ENCODE measurements at places on chromosomes 7 and 10. TPM values are rescaled to one million over a fixed set of nuclear protein-coding genes. Genes with fewer than 3 reads are reported as not detected.

DNA sequence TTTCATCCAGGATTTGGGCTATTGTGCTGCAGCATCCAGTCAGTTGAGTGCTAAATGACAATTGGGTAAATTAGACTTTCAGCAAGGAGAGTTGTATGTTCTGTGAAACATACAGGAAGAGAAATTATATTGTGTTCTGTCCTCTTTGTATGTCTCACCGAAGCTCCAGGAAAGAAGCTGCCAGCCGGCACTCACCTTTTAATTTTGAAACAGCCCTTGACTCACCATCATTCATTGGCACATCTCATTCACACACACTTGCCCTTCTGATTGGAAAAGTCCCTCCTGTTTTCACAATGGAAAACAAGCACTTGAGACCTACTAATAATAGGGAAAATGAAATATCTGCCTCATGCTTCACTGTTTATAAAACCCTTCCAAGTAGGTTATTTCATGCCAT lies 495.6 kb downstream of the RPS24 start:
- DNase-seq: no peak
- H3K4me3 ChIP-seq: no peak overlapping the region
- H3K36me3 ChIP-seq: no peaks in the 10 kb centered on the region
- no peak overlapping the region for H3K27ac ChIP-seq

The PLEKHS1 gene
- 21.9 TPM for total RNA-seq

The PPP1R3C gene
- total RNA-seq: 17.9 TPM

GRCh38 chr7:148238761-148239325 lies 351.7 kb upstream of the C7orf33 start:
- no peak overlapping the region for H3K4me3 ChIP-seq
- DNase-seq: no peak
- H3K4me1 ChIP-seq: peaks cover 9% of the 10 kb centered on the region
- no peaks in the 10 kb centered on the region for H3K36me3 ChIP-seq
- no peak overlapping the region for H3K27ac ChIP-seq
- H3K27me3 ChIP-seq: no peaks in the 10 kb centered on the region

DNA sequence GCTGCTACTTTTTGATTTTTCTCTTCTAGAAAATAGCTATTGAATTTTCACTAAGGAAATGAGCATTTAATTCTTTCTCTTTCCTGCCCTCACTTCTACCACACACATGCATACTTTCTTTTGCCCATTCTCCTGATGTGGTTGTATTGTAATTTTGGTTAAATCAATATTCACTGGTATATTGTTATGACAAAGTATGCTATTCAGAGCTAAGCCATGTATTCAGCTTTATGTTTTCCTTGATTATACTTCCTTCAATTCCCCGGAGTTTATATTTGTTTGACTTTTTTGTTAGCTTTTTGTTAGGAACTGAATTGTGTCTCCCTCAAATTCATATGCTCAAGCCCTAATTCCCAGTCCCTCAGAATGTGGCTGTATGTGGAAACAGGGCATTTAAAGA lies 24.0 kb downstream of the LRRC72 start:
- no peaks in the 10 kb centered on the region for H3K27me3 ChIP-seq
- no peak for DNase-seq
- H3K4me3 ChIP-seq: no peak overlapping the region
- H3K36me3 ChIP-seq: no peaks in the 10 kb centered on the region
- no peaks in the 10 kb centered on the region for H3K4me1 ChIP-seq

The NUTM2E gene
- total RNA-seq: 0.31 TPM

GRCh38 chr10:17764142-17764541 lies 12.1 kb downstream of the TMEM236 start:
- H3K4me1 ChIP-seq: no peaks in the 10 kb centered on the region
- no peak for DNase-seq
- H3K27me3 ChIP-seq: peaks cover 2% of the 10 kb centered on the region
- no peak overlapping the region for H3K4me3 ChIP-seq
- H3K27ac ChIP-seq: no peak overlapping the region
- no peaks in the 10 kb centered on the region for H3K36me3 ChIP-seq

The ELMO1 gene
- total RNA-seq: 183 TPM

The AGK gene
- 39.1 TPM for total RNA-seq

DNA sequence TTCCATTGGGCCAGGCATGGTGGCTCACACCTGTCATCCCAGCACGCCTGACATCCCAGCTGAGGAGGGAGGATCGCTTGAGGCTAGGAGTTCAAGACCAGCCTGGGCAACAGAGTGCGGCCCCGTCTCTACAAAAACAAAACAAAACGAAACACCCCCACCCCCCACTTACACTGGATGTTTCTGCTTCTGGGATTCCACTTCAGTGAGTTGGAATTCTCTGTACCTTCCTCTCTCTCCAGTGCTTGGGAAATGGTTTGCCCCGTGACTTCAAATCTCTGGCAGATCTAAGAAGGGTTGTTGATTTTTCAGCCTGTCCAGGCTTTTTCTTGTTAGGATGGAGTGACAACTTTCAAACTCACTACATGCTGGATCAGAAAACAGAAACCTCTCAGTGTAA lies 106.9 kb downstream of the ANLN start:
- no peak overlapping the region for H3K27ac ChIP-seq
- no peak overlapping the region for H3K4me3 ChIP-seq

GRCh38 chr10:12556039-12556438 lies 206.7 kb downstream of the CAMK1D start:
- no peak overlapping the region for H3K4me3 ChIP-seq
- H3K27me3 ChIP-seq: no peaks in the 10 kb centered on the region
- DNase-seq: no peak
- no peaks in the 10 kb centered on the region for H3K4me1 ChIP-seq

- H3K27me3 ChIP-seq: no peaks in the 10 kb centered on the region
- DNase-seq: no peak
- no peak overlapping the region for H3K4me3 ChIP-seq
- no peak overlapping the region for H3K27ac ChIP-seq
- no peaks in the 10 kb centered on the region for H3K4me1 ChIP-seq
- H3K36me3 ChIP-seq: no peaks in the 10 kb centered on the region
These were observed 409.4 kb upstream of the FZD8 start for GRCh38 chr10:36051500-36051991.

- peaks cover 2% of the 10 kb centered on the region for H3K36me3 ChIP-seq
- no peaks in the 10 kb centered on the region for H3K27me3 ChIP-seq
- DNase-seq: peak; percentile 80
- H3K4me1 ChIP-seq: peaks cover 37% of the 10 kb centered on the region
These were observed 25.4 kb downstream of the SH3PXD2A start for GRCh38 chr10:103829838-103830465.

DNA sequence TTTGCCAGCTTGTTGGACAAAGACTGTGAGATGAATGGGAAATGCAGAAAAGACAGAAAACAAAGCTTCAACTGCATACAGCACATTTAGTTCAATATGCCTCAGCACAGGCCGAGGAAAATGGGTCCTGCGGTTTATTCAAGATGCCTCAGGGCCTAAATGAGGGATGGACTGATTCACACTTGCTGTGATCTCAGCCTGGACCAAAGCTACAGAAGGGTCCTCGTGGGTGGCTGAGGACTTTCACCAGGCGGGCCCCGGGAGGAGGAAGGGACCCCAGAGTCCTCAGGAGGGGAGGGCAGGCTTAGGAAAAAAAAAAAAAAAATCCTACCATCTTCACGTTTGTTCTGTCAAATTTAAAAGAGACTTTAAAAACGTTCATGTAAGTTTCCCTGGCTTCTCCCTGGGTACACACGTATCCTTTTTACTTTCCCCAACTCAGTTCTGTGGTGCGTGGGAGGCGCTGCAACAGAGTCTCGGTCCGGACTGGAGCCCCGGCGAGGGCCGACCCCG lies 624 bp upstream of the ZNF783 start:
- no peaks in the 10 kb centered on the region for H3K27me3 ChIP-seq
- H3K4me1 ChIP-seq: peaks cover 9% of the 10 kb centered on the region
- peak overlapping the region; percentile 56 for H3K4me3 ChIP-seq
- H3K36me3 ChIP-seq: peaks cover 10% of the 10 kb centered on the region
- peak overlapping the region; percentile 94 for H3K27ac ChIP-seq

GRCh38 chr10:118870467-118871243 lies 115.9 kb upstream of the CACUL1 start:
- peak; percentile 92 for DNase-seq
- no peaks in the 10 kb centered on the region for H3K27me3 ChIP-seq
- peaks cover 8% of the 10 kb centered on the region for H3K4me1 ChIP-seq
- H3K36me3 ChIP-seq: no peaks in the 10 kb centered on the region
- no peak overlapping the region for H3K4me3 ChIP-seq
- peak overlapping the region; percentile 43 for H3K27ac ChIP-seq

DNA sequence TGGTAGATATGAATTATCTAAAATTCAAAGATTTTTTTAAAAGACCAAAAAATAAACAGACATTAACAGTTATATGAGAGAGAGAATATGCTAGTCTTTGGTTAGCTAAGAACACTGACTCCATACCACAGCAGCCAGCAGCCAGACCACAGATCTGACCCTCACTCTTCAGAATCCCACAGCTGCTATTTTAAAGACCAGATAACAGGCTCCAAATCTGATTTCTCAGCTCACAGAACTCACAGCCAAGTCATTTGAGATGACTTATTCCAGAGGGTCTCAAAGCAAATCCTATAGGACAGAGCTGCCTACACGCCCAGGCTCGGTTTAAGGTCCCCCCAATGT lies 20.4 kb downstream of the NUDCD3 start:
- H3K27me3 ChIP-seq: no peaks in the 10 kb centered on the region
- no peaks in the 10 kb centered on the region for H3K4me1 ChIP-seq

- no peaks in the 10 kb centered on the region for H3K36me3 ChIP-seq
- H3K4me1 ChIP-seq: no peaks in the 10 kb centered on the region
These were observed 112.3 kb downstream of the BTRC start for GRCh38 chr10:101466016-101466912.

The DOCK1 gene
- 102 TPM for total RNA-seq

- H3K4me1 ChIP-seq: peaks cover 4% of the 10 kb centered on the region
- no peaks in the 10 kb centered on the region for H3K27me3 ChIP-seq
- no peak overlapping the region for H3K27ac ChIP-seq
- no peaks in the 10 kb centered on the region for H3K36me3 ChIP-seq
These were observed 23.9 kb downstream of the NRF1 start for GRCh38 chr7:129635300-129636029.

- H3K4me3 ChIP-seq: no peak overlapping the region
- no peak overlapping the region for H3K27ac ChIP-seq
- DNase-seq: peak; percentile 28
- H3K4me1 ChIP-seq: no peaks in the 10 kb centered on the region
- H3K27me3 ChIP-seq: no peaks in the 10 kb centered on the region
These were observed 67.5 kb downstream of the POU6F2 start for GRCh38 chr7:39045231-39045630.

DNA sequence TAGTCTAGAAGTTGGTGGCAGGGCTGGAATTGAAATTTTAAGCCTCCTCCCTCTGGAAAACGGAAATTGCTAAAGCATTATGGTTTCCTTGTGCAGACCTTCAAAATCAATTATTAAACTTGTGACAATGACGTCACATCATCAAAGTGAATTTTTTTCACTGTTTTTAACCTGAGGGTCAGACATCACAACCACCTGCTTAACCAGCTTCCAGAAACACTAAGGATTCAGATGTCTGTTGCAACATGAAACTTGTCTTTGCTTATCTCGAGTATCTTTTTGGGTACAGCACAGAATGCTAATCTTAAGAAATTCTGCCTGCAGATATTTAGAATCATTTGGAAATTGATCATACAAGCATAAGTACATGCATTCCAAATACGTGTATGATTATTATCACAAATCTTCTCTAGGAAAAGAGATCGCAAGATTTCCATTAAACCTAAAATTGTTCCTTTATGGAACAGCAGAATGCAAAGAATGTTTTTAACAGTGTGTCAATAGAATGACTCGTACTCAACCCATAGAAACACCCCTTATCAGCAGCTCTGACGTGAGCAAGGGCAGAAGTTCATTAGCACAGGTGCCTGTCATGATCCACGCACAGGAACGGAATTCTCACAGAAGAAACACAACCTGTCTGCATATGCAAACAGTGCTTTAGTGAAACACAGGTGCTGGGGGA lies 4.1 kb upstream of the GTPBP4 start:
- DNase-seq: peak; percentile 64
- H3K27me3 ChIP-seq: no peaks in the 10 kb centered on the region

DNA sequence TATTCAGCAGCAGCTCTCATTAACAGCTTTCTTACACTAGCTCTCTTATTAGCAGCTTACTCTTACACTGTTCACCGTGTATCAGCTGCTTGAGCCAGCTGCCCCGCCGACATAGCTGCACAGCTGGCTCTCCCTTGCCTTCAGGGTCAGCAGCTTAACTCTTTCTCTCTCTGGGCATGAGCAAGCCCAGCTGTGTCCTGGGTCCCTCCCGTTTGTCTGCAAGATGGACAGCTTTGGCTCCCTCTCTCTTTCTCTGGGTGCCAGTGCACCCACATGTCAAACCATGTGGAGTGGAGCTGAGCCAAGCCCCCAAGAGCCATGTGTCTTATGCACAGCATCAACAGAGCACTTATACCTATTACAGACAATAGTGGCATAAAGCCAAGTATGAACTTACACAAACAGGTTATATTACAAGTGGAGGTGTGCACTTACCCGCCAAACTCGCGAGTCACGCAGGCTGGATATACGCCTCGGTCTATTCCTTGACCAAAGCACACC lies 35.7 kb upstream of the MTPAP start:
- H3K4me1 ChIP-seq: peaks cover 3% of the 10 kb centered on the region
- peak; percentile 68 for DNase-seq
- H3K4me3 ChIP-seq: no peak overlapping the region
- no peaks in the 10 kb centered on the region for H3K27me3 ChIP-seq

The PDZD7 gene
- 1.3 TPM for total RNA-seq

- no peaks in the 10 kb centered on the region for H3K27me3 ChIP-seq
- H3K4me1 ChIP-seq: peaks cover 16% of the 10 kb centered on the region
- H3K27ac ChIP-seq: no peak overlapping the region
- peaks cover 23% of the 10 kb centered on the region for H3K36me3 ChIP-seq
- H3K4me3 ChIP-seq: no peak overlapping the region
These were observed 97.6 kb downstream of the ZMIZ1 start for GRCh38 chr10:79166312-79166721.

DNA sequence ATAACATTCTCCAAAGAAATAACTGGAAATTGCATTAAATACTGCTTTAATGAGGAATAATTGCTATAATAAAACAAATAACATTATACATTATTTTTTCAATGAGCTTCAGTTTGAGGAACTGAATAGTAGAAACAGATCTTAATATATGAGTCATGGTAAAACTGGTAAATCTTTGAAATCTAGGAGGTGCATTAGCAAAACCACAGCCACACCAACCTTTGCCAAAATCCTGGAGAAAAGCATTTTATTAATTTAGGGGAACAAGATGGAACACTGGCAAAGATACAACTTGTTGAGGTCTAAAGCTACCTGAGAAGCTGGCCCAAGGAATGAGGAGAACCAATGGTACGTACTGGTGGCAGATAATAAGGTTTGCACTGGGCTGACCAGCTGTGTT lies 5.4 kb upstream of the ASL start:
- H3K27me3 ChIP-seq: no peaks in the 10 kb centered on the region
- no peaks in the 10 kb centered on the region for H3K4me1 ChIP-seq
- H3K4me3 ChIP-seq: no peak overlapping the region

- no peaks in the 10 kb centered on the region for H3K4me1 ChIP-seq
- no peak overlapping the region for H3K27ac ChIP-seq
- H3K27me3 ChIP-seq: no peaks in the 10 kb centered on the region
- no peak overlapping the region for H3K4me3 ChIP-seq
- no peaks in the 10 kb centered on the region for H3K36me3 ChIP-seq
These were observed 157.2 kb downstream of the PTPRN2 start for GRCh38 chr7:158430308-158431034.

The ICA1 gene
- total RNA-seq: 54.6 TPM
